NCI-H2171 (cell line): ENCODE measurements at places on chromosomes 4 and X.

DNA sequence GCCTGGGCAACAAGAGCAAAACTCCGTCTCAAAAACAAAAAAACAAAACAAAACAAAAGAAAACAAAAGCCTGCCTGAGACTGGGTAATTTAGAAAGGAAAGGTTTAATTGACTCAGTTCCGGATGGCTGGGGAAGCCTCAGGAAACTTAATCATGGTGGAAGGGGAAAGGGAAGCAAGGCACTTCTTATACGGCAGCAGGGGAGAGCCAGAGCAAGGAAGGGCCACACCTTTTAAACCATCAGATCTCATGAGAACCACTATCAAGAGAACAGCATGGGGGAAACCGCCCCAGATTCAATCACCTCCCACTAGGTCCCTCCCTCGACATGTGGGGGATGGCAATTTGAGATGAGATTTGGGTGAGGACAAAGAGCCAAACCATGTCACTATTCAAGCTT lies 122.2 kb downstream of the UBE2K start:
- DNase-seq: no peak

DNA sequence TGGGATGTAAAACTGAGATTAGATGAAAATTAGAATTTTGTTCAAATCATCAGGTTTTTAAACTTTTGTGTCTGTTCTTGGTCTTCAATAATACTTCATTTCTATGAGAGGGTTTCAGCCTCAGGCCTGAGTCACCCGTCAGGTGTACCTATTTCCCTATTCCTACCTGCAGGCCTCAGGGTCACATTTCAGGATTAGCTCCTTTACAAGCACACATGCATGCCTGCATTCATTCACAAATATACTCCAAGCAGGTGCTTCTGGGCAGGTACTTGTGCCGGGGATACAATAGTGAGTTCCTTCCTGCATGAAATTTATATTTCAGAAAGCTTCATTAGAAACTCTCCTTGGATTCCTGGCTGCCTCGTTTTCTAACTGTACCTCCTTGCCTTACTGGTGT lies 114.9 kb downstream of the SHISA3 start:
- DNase-seq: no peak

- DNase-seq: peak; percentile 5
Measured at GRCh38 chr4:82044141-82044993, 329.4 kb downstream of the HNRNPD start.

DNA sequence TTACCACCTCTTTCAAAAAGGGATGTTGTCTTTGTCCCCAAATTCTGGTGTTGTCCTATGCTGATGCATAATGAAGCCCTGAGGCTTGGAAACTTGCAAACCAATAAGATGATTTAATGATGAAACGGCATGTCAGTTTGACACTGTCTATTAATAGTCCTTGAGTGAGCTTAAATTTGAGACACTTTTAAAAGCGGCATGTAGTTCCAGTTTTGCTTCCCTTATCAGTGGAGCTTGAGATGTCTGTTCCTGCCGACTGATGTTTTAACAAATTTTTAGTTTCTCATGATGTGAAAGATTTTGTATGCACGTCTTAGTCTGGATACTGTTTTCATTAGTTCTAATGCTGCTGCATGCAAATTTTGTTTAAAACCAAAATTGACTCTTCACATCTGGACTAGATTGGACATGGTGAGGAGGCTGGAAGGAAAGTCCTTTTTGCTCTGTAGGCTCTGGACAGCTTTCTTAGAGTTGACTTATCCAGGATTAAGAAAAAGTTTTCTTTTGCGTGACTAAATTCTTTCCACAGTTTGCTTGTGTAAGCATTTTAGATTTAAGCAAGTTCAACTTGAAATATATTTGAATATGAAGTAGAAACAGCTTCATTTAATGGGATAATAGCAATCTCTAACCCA lies 11.7 kb downstream of the C1GALT1C1 start:
- no peak for DNase-seq

- no peak for DNase-seq
Measured at GRCh38 chrX:13828392-13828791, 11.5 kb upstream of the GPM6B start.

DNA sequence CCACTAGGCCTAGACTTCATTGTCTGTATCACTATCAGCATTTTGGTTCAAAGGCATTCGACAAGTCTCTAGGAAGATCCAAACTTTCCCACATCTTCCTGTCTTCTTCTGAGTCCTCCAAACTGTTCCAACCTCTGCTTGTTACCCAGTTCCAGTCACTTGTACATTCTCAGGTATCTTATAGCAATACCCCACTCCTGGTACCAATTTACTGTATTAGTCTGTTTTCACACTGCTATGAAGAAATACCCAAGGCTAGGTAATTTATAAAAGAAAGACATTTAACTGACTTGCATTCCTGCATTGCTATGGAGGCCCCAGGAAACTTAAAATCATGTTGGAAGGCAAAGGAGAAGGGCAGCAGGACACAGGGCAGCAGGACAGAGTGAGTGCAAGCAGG lies 293.9 kb downstream of the ARAP2 start:
- DNase-seq: no peak

GRCh38 chr4:155904331-155904730 lies 835 bp downstream of the TDO2 start:
- DNase-seq: no peak

DNA sequence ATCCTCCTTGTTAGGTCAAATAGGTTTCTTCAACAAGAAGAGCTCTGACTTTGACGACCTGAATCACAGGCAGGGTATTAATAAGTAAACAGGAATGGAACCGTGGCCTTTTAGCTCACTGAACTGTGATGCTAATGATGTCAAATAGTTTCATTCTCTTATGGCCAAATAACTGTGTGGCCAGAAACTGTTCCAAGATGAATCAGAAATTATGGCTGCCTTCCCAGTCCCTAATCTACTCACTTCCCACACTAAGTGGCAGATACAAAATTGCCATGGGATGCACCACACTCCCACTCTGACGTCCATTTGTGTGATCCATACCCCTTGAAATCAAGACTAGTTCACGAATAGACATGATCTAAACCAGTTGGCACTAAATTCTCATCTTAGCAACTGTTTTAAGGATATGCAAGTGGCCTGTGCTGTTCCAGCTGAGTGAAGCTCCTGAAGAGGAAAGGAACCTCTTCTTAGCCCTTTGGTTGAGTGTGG lies 455.4 kb downstream of the IL15 start:
- no peak for DNase-seq

DNA sequence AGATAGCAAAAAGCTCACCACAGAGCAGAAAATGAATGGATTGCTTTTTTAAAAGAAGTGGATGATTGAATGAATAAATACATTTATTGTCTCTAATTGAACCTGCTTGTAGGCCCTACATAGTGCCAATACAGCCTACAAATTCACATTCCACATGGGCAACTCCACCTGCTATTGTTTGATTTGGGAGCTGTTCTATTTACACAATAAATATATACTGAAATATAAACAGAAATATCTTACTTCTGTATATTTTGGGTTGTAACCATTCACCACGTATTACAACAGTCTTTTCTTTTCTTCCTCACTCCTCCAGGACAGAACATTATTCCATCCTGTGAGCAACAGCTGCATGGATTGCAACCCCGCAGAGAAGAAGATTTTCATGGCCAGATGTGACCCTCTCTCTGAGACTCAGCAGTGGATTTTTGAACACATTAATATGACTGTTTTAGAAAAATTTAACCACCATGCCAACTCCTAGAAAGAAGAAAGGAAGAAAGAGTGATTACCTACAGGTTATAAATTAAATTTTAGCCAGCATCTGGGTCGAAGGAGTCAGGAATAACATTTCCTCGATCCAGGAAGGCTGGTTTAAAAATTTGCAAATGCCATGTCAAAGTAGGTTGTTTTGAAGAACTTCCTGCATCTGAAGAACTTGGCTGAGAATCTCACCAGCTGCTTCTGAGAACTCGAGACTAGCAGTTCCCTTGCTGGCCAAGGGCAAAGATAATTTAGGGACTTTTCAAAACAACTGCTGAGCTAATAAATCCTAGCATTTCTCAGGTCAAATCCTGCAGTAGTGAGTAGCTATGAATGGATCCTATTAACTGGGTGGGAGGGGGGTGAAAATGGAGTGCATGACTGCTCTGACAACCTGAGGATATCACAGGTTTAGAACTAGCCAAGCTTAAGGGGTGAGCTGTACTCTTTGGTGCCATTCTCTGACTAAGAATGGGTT lies 128.7 kb upstream of the GALNT7 start:
- no peak for DNase-seq

GRCh38 chr4:55125087-55125721 lies at the start of gene KDR:
Gene KDR, minus strand, starts transcription at chr4:55125595. Its CDS starts 302 bp downstream, at chr4:55125293.
- DNase-seq: no peak

DNA sequence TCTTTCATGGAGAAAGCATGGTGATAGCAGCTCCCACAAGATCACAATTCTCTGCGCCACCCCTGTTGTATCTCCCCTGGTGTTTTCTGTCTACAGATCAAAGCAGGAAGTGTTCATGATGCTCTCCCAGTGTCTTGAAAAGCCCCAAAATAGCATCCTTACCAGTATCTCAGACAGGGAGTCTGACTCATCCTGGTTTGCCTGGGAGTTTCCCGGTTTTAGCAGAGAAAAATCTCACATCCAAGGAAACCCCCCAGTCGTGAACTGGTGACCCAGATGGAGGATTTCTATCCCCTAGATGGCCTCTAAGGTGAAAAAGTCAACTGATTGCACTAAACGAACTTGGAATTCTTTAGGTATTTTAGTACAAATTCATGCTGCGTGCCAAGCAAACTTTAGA lies 64.3 kb upstream of the NR0B1 start:
- no peak for DNase-seq

GRCh38 chrX:71997320-71997719 lies 86.7 kb downstream of the NHSL2 start:
- DNase-seq: no peak

DNA sequence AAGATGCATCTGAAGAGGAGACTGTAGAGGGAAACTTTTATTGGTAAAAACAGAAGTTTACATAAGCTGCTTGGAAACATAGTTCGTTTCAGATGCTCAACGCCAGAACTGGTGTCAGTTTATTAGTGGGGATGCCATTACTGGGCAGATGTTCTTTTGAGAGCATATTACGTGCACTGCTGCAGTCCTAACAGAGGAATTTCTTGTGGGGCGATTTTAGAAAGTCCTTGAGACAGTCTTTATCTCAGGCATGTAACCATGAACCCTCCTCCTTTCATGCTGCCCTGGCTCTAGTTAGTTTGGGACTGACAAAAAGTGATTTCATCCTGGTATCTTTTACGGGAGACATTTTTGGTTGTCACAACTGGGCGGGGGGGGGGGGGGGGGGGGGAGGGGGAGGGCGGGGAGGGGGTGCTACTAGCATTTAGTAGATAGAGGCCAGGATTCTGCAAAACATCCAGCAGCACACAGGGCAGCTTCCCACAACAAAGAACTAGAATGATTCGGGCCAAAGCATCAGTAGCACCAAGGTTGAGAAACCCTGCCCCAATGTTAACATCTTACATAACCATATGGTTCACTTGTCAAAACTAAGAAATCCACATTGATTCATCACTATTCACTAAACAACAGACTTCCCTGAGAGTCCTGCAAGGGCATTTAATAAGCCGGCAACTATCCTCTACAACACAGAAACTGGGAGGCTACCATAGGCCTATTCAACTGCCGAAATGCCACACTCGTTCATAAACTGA lies 118.6 kb upstream of the FTHL17 start:
- no peak for DNase-seq

- DNase-seq: no peak
Measured at GRCh38 chr4:176988226-176988625, 195.5 kb upstream of the VEGFC start.

DNA sequence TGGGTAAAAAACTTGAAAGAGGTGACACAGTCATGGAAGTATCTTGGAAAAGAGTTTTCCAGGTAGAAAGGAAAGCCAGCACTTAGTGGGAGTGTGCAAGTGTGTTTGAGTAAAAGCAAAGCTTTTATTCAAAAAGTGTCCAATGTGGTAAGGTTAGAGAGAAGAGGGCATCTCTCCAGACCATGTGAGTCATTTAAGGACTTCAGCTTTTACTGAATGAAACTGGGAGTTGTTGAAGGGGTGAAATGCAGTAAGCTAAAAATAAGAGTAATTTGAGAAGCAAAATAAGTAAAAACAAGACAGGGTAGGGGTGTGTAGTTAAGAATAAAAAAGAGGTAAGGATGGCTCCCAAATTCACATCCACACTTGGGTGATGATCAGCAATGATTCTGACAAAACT lies 238.9 kb downstream of the SLC7A11 start:
- DNase-seq: no peak

DNA sequence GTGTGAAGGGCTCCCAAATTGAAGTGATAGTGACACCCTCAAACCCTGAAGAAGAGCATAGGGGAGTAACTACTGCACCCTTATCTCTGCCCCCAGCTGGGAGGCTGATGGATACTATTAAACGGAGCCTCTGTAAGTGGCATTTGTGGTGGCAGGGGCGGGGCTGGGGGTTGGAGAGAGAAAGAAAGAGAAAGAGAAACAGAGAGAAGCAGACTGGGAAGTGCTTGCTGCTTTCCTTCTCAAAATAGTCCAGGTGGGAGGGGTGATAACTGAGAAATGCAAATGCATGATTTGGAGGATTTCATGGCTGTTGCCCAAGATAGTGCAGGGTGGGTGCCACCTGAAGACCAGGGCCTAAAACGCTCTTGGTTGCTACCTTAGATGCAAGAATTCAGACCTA lies 253.5 kb upstream of the GATB start:
- DNase-seq: no peak

- DNase-seq: no peak
Measured at GRCh38 chrX:118971552-118971951, 2.9 kb upstream of the LONRF3 start.

DNA sequence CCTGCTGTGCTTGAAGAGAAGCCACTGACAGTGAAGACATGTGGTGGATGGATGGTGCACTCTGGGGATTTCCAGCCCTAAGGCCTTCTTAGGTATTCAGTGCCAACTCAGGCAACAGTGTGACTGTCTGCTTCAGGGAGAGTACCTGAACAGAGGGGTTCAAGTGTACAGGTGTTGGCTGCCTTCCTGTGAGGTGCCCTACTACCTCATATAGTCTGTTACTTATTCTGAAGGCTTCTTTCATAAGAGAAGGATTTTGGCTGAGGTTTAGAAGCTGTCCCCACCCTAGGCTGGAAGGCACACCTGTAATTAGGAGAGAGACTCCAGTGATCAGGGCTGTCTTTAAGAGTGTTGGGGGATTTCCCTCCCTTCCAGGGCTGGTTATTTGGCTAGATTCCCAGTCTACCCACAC lies 1.8 kb downstream of the FTHL17 start:
- no peak for DNase-seq

DNA sequence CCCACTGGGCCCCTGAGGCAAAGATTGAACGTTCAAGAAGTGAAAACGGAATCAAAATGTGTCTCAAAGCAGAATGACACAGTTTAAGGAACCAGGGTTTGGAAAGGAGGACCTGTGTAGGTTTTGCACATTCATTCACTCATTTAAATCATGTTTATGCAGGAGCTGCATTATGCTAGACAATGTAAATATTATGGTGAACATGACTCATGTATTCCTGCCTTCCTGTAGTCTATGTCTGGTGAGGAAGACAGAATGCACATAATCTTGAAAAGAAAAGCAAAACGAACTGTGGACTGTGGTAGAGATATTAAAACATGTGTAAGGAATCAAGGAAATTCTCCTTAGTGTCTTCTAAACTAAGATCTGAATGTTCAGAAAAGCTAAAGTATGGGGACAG lies 311.8 kb upstream of the SMIM31 start:
- DNase-seq: no peak

GRCh38 chr4:41458689-41459088 lies 79.3 kb upstream of the LIMCH1 start:
- no peak for DNase-seq

GRCh38 chrX:24760363-24761000 lies 66.8 kb downstream of the POLA1 start:
- no peak for DNase-seq
